ENCODE measurements at places on chromosomes 4 and X.

DNA sequence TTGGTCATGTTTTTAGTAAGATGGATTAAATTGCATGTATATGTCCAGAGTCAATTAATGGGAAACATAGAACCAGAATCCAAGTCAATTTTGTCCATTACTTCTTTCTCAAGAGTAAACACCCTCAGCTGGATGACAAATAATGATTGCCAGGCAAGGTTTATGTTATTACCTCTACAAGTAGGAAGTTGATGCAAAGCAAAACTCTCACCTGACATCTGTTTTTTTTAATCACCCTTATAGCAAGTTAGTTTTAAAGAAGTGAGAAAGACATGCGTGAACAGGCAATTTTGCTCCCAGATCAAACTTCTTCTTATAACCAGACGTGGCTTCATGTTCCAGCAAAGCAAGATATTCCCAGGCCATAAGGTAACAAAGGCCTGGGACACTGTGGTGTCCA, 348.5 kb upstream of the FTHL17 start:
- no peak for DNase-seq

GRCh38 chr4:170047771-170048354, 21.7 kb upstream of the MFAP3L start:
- peak; percentile 79 for DNase-seq

GRCh38 chrX:80022363-80023031, 7.9 kb downstream of the TBX22 start:
- DNase-seq, result no peak

DNA sequence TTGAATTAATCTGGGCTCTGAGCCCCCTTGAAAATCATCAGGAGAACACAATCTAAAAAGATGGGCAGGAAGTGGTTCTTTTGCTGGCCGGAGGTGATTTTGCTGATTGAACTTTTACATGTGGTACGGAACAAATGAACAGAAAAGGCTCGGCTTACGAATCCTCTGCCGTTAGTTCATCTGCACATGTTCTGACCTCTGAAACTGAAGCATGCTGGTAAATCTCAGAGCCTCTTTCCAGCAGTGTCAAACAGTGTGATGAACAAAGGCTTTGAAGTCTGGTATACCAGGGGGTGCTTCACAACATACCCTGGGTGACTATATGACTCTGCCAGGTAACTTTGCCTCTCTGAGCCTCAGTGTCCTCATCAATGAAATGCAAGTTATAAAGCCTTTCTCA, 194.2 kb upstream of the C1QTNF7 start:
- no peak for DNase-seq

GRCh38 chr4:180500154-180500553, 1743.0 kb upstream of the TENM3 start:
- DNase-seq, result no peak

DNA sequence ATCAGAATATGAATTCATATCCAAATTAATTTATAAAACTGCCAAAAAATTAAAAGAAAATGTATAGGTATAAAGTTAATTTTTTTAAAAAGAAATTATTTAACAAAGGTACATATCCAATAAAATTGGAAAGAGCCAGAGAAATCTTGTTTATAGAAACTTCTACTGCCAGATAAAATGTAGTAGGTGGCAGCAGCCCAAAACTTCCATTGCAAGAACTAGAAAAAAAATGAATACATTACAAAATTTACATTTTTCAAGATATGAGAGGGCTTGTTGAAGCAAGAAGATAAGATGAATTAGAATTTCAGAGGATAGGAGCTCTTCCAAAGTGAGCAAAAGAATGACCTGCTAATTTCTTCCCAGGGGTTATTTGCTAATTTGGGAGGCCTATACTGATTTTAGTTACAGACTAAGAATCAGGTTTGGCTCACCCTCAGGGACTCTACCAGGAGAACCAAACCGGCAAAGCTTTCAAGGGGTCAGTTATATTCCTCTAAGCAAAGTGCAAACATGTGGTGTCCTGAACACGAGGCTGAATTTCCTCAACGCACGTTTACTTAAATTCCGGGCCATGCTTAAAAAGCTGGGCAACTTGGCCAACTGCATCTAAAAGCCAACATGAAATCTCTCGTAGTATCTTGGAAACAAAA, 17.5 kb downstream of the ANKRD50 start:
- DNase-seq, result no peak

DNA sequence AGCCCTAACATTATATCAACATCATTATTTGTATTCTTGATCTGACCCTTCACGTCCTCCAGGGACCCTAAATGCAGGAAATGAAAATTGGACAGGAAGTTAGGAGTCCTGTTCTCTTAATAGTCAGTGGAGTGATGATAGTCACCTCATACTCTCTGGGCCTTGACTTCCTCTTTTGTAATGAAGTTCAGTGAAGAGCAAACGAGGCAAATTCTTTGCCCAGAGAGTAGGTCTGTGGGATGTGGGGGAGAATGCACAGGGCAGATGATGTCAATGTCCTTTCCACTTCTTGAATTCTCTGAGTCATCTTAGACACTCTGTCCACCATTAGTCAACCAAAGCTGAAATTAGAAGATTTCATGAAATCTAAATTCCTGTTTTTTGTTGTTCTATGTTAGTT, 17.1 kb upstream of the GPRIN3 start:
- no peak for DNase-seq

DNA sequence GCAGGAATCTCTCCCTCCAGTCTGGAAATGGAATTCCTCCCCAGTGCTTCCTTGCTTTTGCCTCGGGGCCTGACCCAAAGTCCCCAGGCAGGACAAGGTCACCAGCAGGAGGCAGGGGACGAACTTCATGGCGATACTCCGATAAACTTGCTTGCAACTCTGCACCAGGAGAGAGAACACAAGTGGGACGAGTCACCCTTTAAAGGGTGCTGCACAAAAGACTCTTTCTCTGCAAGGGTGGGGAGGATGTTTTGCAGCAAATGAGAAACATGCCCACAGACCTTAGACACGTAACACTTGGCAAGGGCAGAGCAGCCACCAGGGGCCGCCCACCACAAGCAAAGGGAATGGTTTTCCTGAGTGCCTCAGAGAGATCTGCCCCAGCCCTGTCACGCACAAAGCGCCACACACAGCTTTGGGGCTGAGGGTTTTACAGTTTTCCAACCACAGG, at the start of gene FGFBP2:
Gene FGFBP2, minus strand, starts transcription at position 175 of the 451 bp plus-strand sequence. Its CDS starts 46 bp downstream, at position 129.
- peak; percentile 10 for DNase-seq

- no peak for DNase-seq
Measured at GRCh38 chr4:3233391-3234071, 15.4 kb upstream of the MSANTD1 start.

DNA sequence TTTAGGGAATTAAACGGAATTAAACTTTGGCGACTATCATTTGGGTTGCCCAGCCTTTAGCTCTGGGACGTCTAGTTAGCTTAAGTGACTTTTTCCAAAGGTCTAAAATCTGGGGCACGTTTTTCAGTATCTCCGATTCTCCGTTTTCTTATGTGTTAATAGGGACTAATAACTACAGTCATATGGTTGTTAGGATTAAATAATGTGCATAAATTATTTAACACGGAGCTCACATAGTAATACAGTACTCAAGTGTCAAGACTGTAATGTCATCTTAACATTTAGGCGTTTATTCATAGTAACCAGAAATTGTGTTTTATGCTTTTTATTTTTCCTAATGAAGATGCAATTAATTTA, 466 bp upstream of the CCNA2 start:
- no peak for DNase-seq

DNA sequence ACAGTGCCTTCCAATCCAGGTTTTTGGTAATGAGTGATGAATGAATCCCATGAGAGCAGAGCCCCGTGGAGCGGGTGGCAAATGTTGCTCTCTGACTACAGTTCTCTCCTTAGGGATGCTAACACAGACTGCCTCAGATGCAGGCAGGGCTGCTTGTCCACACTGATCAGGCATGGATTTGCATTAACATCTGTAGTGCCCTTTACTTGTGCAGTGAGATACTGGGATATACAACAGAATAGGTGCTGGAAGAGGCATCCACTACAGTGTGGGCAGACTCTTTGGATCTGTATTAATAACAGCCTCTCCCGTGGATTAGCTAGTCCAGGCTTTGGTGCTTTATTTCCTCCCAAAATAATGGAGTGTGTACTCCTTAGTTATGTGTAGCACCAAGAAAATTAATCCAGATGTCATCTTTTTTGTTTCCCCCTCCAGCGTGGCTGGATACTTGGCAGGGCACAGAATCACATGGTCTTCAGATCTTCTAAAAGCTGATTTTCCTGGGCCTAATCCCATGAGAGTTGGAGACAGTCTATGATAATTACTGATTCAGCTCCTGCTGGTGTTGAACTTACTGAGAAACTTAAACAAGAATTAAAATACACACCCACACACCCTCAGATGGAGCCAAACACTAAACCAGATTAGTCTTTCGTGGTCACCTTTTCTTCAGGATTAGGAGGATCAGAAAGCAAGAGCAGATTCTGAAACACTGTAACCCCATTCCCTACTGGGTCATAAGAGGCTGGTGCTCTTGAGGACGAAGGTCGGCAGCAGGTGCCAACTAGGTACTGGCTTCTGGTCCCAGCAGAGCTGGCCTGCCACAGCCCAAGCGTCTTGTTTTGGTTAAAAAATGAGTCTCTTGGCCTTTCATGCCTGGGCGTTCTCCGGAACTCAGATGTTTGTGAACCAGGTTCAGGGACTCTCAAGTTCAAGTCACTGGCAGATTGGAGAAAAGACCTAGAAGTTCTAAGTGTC, 23.1 kb upstream of the NAP1L5 start:
- DNase-seq, result no peak

GRCh38 chrX:39527025-39527424, 570.7 kb downstream of the BCOR start:
- no peak for DNase-seq

DNA sequence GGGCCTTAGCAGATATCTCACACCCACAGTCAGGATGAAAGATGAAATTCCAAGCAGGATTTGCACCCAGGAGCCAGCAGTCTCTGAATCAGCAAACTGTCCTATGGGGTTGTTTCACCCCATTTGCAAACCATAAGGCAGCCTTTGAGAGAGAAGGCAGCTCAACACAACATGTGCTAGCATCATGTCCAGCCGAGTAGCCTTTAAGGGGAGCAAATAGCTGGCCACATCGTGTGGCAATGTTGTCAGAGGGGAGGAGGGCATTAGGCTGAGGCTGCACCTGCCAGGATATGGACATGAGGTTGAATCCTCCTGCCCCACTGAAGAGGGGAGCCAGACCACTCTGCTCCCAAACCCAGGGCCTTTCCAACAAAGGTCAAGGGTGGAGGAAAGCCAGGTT, 20.6 kb upstream of the PJA1 start:
- DNase-seq, result no peak

DNA sequence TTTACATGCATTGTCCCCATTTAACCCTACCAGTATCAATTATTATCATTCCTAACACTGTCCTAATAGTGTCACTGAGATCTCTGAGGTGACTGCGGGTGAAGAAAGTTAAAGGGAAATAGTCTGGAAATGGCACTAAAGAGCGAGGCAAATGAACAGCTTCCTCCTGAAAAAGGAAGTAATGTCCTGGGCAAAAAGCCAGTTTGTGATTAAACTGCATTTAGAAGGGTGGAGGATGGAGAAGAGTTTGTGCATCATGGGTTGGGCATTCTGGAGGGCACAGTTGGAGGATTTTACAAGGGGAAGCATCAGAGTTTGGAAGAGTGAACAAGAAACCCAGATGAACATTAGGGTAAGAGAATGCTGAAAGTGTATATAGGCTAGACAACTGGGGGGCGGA, 60.5 kb upstream of the SLC25A4 start:
- DNase-seq, result no peak

DNA sequence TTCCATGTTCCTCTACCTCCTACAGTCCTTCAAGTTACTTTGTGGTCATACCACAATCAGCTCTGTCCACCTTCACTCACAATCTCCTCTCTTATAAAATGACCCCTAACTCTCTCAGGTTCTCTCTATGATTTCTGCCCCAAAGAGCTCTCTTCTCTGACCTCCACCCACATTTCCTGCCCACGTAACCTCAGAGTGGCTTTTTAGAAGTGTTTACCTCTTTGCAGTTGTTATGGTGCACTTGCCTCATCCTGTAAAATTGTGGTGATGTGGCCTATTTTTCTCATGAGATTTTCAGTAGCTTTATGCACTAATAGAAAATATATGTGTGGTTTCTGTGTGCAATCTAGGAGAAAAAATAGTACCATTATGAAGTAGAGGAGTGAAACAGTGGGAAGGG, 215.8 kb downstream of the PACRGL start:
- no peak for DNase-seq

DNA sequence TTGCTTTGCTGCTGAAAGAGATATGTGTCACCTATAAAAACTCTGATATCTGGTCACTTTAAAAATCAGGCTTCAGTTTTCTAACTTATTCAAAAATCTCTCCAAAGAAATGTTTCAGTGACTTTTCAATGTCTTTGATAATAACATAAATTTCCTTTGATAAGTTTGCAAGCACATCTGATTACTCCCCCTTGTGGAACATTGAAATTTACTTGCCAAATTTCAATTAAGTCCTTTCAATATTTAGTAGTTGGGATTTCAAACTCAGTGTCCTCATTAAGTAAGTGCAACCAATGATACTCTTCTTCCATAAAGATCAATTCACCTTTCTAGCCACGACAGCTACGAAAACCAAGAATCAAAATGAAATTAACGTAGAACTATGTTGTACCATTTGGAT, 151.3 kb upstream of the FAM47C start:
- DNase-seq, result no peak

DNA sequence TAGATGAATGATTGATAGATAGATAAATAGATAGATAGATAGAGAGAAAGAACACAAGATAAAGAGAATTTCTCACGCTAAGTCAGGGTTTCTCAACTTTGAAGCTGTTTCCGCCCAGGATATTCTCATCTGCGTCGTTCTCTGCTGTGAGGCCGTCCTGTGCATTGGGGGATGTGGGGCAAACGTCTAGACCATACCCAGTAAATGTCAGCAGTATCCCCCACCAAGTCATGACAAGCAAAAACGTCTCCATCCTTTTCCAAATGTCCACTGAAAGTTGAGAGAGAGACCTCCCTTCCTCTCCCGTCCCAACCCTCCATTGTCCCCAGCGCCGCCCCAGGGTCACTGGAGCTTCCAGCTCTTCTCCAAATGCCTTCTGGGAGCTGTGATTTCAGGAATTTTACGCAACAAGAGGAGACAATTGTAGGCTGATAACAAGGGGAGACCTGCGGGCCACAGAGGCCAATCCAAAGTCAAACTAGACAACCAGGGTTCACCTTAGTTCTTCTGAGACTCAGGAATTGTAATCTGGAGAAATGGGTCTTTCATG, 8.9 kb upstream of the CRLF2 start:
- DNase-seq, result no peak

GRCh38 chr4:16764622-16765021, 133.8 kb downstream of the LDB2 start:
- DNase-seq, result no peak

GRCh38 chr4:161949946-161950725, 213.7 kb downstream of the FSTL5 start:
- no peak for DNase-seq

GRCh38 chr4:105471566-105472176, 2.2 kb downstream of the PPA2 start:
- DNase-seq, result peak; percentile 84

DNA sequence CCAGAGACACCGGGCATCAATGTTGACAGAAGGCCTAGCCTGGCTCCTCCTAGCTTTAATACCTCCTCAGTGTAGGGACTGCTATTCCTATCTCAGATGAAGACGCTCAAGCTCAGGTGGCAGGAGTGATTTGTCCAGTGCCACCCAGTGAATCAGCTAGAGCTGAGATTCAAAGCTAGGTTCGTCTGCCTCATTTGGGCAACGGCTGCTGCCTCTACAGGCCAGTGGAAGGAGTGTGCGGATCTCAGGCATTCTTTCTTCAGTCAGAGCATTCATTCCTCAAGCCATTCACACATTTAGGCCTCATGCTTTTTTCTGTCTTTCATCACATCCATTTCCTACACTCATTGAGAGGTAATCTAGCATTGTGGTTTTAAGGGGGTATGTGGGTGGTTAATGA, 7.3 kb downstream of the TSR2 start:
- DNase-seq, result no peak

- DNase-seq, result no peak
Measured at GRCh38 chrX:122500556-122500955, 683.5 kb upstream of the GRIA3 start.

Measured in head of caudate nucleus (tissue), 42 donors.